T1000 (cell line): ENCODE measurements at places on chromosomes 1 and 21.

DNA sequence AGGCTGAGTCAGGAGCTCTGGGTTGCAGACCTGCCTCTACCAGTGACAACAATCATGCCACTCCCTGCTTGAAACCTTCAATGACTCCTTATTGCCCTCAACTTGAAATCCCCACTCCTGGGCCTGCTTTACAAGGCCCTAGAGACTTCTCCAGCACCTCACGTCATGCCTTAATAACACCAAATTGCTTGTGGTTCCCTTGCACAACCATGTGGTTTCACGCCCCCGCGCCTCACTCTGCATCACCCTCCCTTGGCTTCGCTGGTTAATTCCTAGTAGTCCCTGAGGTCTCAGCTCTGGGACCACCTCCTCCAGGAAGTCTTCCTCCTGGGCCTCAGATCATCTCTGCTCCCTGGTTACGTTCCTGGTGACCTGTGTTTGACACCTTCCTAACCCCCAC is 33.0 kb downstream of the EPHA2 start:
- peak; percentile 69 for DNase-seq

GRCh38 chr1:34829250-34829649 is 30.3 kb downstream of the SMIM12 start:
- DNase-seq, result no peak

DNA sequence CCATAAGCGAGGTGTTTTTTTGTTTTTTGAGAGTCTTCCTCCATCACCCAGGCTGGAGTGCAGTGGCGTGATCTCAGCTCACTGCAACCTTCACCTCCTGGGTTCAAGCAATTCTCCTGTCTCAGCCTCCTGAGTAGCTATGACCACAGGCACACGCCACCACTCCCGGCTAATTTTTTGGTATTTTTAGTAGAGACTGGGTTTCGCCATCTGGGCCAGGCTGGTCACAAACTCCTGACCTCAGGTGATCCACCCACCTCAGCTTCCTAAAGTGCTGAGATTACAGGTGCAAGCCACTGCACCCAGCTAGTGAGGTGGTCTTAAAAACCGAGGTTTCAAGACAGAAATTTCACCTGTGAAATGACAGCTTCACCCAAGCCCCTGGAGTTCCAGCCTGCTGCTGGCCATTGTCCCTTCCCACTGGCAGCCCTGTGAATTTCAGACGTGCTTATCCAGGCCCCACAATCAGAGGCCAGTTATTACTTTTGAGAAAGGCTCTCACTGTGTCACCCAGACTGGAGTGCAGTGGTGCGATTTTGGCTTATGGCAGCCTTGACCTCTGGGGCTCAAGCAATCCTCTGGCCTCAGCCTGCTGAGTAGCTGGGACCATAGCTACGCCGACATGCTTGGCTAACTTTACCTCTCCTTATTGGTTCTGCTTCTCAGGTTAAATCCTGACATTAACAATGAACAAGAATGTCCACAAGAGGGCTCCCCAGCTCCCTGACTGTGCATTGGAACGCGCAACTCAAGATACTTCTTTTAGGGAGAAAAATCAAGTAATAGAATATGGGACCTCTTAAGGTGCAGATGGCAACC is 19.4 kb downstream of the ENO1 start:
- DNase-seq, result no peak

DNA sequence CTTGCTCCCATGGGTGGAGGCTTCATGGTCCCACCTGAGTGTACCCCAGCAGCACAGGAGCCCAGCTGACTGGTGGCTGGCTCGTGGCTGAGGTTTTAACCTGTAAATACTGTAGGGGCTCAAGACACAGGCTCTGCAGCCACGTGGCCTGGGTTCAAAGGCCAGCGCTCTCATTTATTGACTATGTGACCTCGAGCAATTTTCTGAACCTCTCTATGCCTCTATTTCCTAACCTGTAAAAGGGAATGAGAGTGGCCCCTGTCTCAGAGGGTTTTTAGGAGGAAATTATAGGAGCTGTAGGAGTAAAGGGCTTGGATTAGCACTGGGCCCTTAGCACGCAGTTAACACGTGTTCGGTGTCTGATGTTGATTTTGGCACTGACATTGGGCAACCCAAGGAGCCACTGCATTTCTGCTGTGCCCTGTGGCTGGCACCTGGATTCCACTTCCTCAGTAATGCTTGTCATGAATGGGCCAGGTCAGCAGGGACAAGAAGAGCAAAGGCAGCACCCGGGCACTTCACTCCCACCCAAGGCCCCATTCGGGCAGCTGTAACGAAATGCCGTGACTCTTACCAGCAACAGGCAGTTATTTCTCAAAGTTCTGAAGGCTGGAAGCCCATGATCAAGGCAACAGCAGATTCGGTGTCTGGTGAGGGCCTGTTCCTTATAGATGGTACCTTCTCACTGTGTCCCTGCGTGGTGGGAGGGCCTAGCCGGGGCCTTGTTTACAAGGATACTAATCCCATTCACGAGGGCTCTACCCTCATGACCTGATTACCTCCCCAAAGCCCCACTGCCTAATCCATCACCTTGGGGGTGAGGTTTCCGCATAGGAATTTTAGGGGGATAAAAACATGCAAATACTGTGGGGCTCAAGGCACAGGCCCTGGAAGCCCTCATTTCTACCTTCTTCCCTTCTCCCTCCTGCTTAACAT is 25.2 kb downstream of the ARHGEF10L start:
- DNase-seq, result no peak

- DNase-seq, result no peak
These were observed 121.8 kb upstream of the SPAG17 start for GRCh38 chr1:118306851-118307250.

- no peak for DNase-seq
These were observed 13.8 kb downstream of the CNIH3 start for GRCh38 chr1:224629965-224630364.

GRCh38 chr1:226135059-226135651 is 51.4 kb downstream of the ACBD3 start:
- DNase-seq, result no peak
